ENCODE measurements at places on chromosomes 1 and 21.

GRCh38 chr21:45364468-45365185, 40.3 kb upstream of the COL18A1 start:
- no peak for DNase-seq

GRCh38 chr1:246724731-246725095, 504 bp downstream of the SCCPDH start:
- no peak for DNase-seq

- DNase-seq: no peak
Measured at GRCh38 chr1:208019257-208019656, 108.3 kb upstream of the CD34 start.

GRCh38 chr1:147634645-147635044, 35.7 kb downstream of the ACP6 start:
- DNase-seq: no peak

GRCh38 chr1:160578175-160578524, 1.1 kb downstream of the CD84 start:
- DNase-seq: no peak

- no peak for DNase-seq
Measured at GRCh38 chr1:51385776-51386175, 55.4 kb upstream of the TTC39A start.

- DNase-seq: no peak
Measured at GRCh38 chr1:65478379-65479026, 58.0 kb downstream of the LEPR start.

GRCh38 chr1:23624440-23624839, 65.1 kb upstream of the ID3 start:
- no peak for DNase-seq

GRCh38 chr1:8018492-8019228, 7.4 kb downstream of the ERRFI1 start:
- DNase-seq: no peak

GRCh38 chr1:233443040-233443760, 115.7 kb downstream of the MAP3K21 start:
- DNase-seq: no peak

GRCh38 chr1:230391776-230392535, 34.2 kb downstream of the PGBD5 start:
- no peak for DNase-seq

DNA sequence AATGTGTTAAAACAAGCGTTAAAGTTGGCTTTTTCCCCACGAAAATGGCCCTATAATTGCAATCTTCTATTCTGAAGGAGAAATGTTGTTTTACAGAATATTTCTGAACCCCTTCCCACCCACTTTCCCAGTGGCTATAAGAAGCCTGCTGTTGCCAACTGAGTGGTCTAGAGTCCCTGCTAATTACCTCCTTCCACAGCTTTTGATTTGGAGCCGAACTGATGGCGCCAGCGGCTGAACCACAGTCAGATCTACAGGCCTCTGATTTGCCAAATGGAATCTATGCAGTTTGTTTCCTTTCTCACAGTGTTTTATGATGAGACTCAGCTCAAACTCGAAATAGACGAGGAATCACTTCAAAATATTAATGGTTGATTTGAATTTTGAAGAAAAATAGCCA, 76.0 kb upstream of the C1orf105 start:
- no peak for DNase-seq

GRCh38 chr1:40266786-40267535, 8.9 kb downstream of the ZMPSTE24 start:
- no peak for DNase-seq

- DNase-seq: no peak
Measured at GRCh38 chr21:19844334-19844733, 1153.9 kb upstream of the NCAM2 start.

GRCh38 chr1:63747445-63747844, 26.4 kb upstream of the ROR1 start:
- no peak for DNase-seq

GRCh38 chr1:112507921-112508277, 866 bp upstream of the WNT2B start:
- no peak for DNase-seq

DNA sequence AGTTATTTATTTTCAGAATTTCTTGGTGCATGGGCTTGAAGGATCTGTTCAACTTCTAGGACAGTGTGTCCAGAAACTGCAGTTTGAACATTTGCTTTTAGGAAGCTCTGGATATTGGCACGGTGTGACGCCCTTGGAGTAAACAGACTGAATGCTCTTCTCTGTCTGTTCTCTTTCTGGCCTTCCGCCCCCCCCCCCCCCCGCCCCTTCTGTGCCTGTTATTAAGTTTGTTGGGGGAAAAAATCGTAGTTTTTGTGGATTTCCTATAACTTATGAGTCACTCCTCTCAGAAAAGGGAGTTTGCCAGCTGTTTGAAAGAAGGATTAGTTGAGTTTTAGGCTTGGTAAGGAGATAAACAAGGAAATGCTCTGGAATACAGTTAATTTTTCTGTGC, 1.2 kb downstream of the KCTD3 start:
- DNase-seq: no peak

- no peak for DNase-seq
Measured at GRCh38 chr1:242205622-242206489, 207.0 kb upstream of the MAP1LC3C start.

DNA sequence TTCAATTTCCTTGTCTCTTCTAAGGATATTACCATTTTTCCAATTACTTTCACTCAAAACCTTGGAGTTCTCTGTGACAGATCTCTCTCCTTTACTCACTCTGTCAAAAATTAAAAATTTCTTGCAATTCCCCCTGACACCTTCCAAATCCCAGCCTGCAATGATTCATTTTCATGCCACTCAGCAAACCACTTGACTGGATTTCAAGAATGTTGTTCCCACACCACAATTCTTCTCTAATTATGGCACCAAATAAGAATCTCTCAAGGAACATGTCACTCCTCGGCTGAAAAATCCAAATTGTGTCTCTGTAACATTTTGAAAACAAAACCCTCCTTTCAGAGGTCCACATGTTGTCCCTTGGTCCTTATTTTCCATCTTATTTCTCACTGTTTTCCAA, 438.9 kb upstream of the ZP4 start:
- DNase-seq: no peak

DNA sequence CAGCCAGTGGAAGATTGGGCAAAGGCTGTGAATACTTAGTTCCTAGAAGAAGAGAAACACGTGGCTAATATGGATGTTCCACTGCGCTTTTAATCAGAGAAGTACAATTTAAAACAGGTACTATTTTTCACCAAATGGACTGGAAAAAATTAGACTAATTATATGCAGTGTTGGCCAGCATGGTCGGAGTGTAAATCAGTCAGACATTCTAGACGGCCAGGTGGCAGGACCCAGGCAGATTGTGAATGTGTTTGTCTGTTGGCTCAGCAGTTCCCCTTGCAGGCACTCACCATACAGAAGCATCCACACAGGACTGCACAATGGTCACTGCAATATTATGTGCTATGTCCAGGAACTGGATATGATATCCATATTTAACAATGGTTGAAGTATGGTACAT, 23.9 kb upstream of the SLC25A34 start:
- no peak for DNase-seq

- DNase-seq: no peak
Measured at GRCh38 chr1:113901191-113901590, 3.4 kb downstream of the AP4B1 start.

- no peak for DNase-seq
Measured at GRCh38 chr21:34603002-34603709, 11.8 kb downstream of the RCAN1 start.

DNA sequence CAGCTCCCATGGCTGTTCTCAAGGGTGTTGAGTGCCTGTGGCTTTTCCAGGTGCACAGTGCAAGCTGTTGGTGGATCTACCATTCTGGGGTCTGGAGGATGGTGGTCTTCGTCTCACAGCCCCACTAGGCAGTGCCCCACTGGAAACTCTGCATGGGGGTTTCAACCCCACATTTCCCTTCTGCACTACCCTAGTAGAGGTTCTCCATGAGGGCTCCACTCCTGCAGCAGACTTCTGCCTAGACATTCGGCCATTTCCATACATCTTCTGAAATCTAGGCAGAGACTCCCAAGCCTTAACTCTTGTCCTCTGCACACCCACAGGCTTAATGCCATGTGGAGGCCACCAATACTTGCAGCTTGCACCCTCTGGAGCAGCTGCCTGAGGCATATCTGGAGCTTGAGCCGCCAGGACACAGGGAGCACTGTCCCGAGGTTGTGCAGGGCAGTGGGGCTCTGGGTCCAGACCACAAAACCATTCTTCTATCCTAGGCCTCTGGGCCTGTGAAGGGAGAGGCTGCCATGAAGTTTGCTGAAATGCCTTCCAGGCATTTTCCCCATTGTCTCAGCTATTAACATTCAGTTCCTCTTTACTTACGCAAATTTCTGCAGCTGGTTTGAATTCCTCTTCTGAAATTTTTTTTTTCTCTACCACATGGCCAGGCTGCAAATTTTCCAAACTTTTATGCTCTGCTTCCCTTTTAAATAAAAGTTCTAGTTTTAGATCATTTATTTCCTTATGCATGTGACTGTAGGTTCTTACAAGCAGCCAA, 8.8 kb upstream of the CAPN8 start:
- DNase-seq: no peak

DNA sequence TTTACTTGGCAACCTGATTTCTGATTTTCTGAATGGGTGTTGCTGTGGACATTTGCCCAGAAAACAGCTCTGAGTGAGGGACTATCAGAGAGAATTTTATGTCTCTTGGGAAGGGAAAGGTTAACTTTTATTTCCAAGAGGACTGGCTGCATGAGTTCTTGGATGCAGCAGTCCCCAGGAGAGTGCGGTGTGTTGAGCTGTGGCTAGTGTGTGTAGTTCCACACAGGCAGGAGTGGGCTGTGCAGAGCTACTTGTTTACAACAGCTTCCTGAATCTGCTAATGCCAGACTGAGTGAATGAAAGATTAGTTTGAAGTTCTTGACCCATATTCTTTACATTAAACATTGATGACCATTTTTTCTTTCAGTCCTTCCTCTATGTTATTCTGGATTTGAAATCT, 41.0 kb upstream of the APOBEC4 start:
- no peak for DNase-seq

DNA sequence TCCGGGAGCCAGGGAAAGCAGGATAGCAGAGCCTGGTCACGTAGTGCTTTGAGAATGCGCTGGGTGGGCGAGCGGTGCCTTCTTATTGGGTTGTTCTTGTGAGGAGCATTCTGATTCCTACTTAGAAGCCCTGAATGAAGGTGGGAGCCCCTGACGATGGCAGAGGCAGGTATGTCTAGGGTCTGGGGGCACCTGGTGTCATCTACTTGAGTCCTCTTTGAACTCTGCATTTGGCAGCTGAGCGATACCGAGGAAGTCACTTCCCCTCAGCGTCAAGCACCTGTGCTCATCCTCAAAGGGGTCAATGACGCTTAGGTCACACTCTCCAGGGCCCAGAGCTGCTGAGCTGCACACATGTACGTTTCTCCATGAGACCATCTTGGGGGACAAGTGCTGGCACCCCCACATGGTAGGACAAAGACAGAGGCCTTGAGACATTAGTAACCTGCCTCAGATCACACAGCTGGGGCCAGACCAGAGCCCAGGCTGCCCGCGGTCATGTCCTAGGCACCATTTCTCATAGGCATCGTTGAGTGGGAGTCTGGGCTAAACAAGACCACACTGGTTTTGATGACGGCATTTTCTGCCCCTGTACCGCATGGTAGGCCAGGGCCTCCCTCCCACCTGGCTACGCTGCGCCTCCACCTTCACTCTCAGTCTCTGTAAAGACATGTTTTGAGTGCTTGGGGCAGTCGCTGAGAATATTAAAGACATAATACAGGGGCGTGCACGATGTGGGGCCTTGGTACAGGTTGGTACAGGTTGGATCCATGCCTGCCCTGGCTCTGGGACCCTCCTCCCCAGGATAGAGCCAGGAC, 69.1 kb upstream of the ABCG1 start:
- DNase-seq: no peak

DNA sequence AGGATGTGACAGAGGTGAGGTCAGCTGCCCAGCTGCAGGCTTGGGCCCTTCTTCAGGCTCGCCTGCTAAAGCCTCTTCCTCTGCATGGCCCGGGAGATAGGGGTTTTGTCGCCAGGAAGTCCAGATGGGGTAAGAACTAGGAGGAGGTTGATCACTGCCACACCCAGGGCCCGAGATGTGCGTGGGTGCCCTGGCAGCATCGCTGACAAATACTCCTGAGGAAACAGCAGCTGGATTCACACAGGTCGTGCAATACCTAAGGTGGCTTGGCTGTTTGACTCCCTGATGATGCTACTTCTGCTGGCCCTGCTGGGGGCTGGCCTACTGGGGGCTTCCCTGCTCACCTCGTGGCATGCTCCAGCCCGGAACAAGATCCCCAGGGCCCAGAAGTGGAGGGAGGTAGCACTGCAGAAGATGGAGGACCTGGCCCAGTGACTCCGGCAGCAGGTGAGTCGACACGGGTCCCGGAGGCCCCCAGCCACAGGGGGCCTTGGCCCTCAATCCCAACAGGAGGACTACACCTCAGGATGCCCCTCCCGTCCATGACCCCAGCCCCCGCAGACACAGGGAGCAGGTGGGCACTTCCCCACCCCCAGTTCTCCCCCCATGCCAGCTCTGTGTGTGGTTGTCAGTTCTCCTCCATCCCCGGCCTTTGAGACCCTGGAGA, 29.6 kb downstream of the FAAH start:
- no peak for DNase-seq

- no peak for DNase-seq
Measured at GRCh38 chr1:55827350-55827749, 612.2 kb upstream of the USP24 start.

Data from GOT3 (cell line).